ENCODE measurements at places on chromosomes 2 and 18.
A peak's percentile ranks its signal among the peaks of the same experiment; 100 is the strongest.

GRCh38 chr18:79746730-79747129 is 51.0 kb upstream of the KCNG2 start:
- DNase-seq: no peak

DNA sequence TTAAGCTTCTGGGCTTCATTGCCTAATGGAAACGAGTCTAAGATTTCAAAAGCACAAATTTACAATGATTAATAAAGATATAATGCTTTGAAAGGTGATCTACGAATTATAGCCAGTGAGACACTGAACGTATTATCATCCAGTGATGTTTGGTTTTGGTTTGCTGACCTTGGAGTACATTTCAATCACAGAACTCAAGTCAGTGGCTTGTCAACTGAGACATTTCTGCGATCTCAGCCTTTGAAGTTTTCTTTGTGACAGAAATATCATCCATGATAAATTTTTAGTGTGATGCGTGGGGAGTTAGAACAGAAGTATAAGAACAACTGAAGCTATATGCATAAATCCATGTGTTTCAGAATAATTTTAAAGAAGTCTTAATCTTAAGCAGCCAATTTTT is 263.8 kb downstream of the TCF4 start:
- no peak for DNase-seq

DNA sequence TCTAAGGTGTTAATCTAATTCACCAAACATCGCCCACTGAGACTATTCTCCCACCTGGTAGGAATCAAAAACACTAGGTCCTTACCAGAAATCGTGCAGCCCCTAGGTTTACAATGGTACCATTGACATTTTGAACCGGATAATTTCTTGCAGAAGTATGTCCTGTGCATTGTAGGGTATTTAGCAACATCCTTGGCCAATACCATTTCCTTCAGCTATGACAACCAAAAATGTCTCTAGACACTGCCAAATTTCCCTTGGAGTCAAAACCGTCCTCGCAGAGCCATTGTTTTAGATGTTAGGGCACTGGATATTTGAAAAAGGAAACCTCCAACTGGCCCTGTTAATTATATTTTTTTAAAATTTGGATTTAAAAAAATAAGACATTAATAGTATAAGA is 3.8 kb downstream of the VPS54 start:
- DNase-seq: no peak

- DNase-seq: no peak
Measured at GRCh38 chr2:134262684-134263083, 8.8 kb downstream of the MGAT5 start.

GRCh38 chr2:156339110-156339847 is 6.8 kb upstream of the NR4A2 start:
- DNase-seq: no peak

GRCh38 chr2:44686561-44686960 is 254.9 kb upstream of the SIX3 start:
- peak; percentile 85 for DNase-seq

- no peak for DNase-seq
Measured at GRCh38 chr2:207316484-207316883, 150.7 kb upstream of the KLF7 start.

GRCh38 chr18:67456711-67457110 is 59.8 kb downstream of the DSEL start:
- peak; percentile 12 for DNase-seq

DNA sequence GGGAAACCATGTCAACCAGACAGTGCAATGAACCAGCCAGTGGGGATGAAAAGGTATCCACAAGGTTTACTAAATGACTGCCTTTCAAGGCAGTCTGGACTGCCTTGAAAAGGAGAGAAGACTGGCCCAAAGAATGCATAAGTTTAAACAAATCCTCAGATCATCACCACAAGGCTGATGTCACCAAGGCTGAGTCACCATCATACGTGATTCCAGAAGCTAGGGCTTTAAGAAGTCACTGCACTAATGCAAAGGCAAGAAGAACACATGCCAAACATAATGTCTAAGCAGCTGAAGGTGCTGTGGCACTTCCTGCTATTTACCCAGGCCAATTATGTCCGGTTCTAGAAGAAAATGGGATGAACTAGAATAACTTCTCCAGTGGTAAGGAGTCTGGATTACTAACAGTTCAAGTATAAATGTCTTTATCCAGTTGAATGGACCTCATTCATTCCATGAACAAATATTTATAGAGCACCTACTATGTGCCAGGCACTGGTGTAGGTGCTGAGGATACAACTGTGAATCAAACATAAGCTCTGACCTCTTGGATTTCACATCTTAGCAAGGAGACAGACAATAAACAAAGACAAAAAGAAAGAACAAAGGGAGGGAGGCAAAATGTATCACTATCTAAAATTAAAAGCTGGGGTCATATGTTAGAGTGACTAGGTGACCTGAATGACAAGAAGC is 37.6 kb upstream of the ONECUT2 start:
- DNase-seq: peak; percentile 82

DNA sequence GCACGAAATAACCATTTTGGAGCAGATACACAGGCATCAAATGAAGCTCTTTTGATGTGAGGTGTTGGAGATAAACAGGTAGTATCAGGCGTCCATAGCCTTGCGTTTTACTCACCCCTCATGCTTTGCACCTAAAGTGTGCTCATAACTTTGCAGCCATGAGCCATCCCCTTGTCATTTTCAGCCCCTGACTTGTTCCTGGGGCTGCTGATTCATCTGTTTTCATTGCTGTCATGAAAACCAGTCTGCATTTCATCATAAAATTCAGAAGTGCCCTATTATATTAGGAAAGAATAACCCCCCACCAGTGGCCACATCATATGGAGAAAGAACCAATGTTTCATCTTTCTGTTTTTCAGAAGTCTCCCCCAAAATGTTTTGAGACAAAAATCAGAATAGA is 329.7 kb upstream of the NRP2 start:
- DNase-seq: peak; percentile 28
